Activated T-cell treated with anti-CD3 and anti-CD28 coated beads for 24 hours (primary cell): ENCODE measurements at places on chromosomes 11 and 22.
A peak's percentile ranks its signal among the peaks of the same experiment; 100 is the strongest.

GRCh38 chr22:34297536-34298120, 377.4 kb upstream of the LARGE1 start:
- DNase-seq: no peak

DNA sequence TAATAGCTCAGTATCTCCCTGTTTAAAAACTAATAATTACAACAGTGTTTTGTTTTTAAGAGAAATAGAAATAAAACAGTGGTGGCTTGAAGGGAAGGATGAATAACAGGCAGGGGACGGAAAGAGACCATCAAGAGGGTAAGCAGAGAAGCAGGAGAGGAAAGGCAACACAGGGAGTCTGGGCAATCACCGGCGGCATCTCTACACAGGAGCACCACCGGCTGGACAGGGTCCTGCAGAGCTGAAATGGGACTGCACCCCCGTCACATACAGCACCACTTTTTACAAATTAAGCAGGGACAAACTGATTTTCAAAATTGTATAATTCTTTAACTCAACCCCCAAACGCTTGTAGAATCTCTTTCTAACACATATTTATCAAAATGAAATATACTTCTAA, 18.4 kb downstream of the PHF21A start:
- no peak for DNase-seq

- DNase-seq: no peak
Observed at GRCh38 chr22:43449205-43449830, 37.5 kb downstream of the MPPED1 start.

DNA sequence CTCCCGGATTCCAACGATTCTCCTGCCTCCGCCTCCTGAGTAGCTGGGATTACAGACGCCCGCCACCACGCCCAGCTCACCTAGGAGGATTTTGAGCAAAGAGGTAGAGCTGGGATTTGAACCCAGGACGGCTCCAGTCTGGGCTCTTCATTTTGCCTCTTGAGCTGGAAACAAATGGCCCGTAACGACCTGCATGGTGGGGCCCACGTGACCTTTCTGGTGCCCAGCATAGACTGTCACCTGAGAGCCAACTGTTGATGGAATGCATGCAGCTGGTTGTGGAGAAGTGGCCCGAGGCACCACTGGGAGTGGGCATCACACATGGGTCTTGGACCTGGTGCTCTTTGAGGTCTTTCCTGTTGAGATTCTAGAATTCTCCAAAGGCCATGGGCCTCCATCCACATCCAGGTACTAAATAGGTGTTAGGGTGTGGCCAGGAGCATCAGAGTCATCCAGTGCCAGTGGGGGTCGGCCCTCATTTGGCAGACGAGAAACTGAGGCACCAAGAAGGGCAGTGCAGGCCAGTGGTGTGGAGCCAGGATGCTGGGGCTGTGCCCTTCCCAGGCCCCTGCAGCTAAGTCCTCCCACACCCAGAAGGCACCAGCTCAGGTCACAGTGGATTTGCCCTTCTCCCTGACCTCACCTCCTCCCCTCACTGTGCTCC, 3.9 kb downstream of the ATF4 start:
- DNase-seq: no peak

DNA sequence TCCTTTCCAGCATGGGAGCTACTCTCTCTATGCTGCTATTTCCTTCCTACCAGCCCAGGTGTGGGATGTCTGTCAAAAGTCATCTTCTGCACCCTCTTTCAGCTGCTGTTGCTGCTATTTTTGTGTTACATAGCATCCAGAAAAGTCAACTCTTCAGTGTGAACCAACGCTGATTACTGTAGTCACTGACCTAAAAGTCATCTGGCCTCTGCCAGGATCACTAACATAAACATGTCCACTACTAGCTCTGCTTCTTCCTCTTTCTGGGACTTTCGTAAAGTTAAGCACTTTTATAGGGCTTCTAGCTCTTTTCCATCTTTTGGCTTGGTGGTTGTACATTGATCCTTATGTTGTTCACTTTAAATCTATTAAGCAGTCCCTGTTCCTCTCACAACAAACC, 90.2 kb upstream of the CARD18 start:
- DNase-seq: no peak

GRCh38 chr11:69841859-69842698, 22.9 kb upstream of the FGF3 start:
- peak; percentile 7 for DNase-seq

DNA sequence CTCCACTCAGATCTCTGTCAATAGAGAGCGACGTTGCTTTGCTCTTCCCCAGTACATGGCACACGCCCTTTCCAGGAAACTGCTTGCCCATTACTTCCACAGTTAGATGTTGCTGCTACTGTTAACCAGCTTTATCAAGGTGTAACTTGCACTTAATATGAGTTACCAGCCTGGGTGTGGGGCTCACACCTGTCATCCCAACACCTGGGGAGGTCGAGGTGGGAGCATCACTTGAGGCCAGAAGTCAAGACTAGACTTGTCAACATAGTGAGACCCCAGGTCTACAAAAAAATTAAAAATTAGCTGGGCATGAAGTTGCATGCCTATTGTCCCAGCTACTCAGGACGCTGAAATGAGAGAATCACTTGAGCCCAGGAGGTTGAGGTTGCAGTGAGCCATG, 177.1 kb upstream of the B3GAT1 start:
- DNase-seq: no peak

DNA sequence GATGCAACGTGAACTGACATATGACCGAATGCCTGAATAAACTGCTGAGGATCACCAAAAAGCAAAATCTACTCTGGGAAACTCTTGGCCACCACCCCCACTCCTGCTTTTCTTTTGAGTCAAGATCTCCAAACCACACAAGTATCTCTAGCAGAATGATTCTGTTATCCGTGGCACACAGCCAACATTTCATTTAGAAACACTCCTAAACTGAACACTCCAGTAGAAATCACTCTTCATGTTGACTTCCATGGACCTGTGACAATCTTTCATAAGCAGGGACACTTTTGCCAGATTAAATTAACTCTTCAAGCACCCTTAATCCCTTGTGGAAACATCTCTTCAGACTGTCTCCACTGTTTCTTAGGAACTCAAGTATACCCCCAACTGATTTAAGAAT, 44.4 kb downstream of the VSIG10L2 start:
- DNase-seq: no peak

DNA sequence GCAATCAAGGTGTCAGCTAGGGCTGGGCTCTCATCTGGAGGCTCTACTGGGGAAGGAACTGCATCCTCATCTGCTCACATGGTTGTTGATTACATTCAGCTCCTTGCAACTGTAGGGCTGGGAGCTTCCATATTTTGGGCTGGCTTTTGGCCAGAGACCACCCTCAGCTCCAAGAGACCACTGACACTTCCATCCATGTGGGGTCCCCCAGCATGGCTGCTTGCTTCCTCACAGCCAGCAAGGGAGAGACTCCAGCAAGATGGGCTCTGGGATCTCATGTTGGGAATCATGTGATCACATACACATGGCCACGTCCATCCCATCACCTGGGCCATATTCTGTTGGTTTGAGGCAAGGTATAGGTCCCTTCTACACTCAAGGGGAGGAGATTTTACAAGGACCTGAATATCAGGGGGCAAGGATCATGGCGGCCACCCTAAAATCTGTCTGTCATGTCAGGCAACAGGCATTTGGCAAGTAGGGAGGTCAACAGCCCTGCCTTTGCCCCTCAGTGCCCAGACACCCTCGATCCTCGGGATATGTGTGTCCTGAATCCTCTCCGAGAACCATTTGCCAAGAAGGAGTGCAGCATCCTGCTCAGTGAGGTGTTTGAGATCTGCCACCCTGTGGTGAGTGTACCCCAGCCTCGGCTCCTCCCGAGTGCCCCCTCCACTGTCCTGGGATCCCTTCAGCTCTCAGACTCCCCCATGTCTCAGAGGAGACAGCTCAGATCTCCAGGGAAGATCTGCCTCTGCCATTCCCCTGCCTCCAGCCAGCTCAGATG, 48.7 kb downstream of the OTOG start:
- no peak for DNase-seq

DNA sequence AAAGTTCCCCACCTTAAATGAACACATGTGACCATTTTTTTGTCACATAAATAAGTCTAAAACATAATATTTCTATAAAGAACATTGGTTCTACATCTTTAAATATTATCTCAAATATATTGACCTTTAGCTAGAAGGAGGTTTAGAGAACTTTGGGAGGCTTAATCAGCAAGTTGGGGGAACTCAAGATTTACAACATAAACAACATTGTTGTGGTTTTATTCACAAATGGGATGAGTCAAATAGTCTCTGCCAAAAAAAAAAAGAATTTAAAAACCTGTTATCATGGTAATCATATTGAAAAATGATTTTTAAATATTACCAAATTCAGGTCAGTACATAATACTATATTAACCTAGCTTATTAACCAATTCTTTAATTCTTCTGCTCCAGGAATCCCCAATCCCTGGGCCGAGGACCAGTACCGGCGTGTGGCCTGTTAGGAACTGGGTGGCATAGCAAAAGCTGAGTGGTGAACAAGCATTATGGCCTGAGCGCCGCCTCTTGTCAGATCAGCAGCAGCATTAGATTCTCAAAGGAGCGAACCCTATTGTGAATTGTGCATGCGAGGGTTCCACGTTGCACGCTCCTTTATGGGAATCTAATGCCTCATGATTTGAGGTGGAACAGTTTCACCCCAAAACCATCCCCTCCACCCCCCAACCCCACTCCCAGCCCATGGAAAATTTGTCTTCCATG, 98.2 kb downstream of the RDX start:
- DNase-seq: no peak

DNA sequence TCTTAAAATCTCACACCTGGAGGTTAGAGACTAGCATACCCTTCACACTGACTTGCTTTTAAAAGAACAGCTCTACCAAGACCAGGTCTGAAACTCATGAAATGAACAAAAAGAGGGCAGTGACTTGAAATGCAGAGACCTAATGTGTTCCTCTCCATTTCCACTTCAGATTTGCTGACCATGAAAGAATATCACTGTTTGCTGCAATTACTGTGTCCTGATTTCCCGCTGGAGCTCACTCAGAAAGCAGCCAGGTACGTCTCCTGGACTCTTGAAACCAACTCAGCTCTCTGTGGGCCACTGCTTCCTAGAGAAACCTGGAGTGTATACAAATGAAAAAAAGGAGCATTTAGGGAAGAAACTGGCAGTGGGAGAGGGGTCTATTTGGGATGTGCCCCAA, 39.2 kb downstream of the ARFGAP2 start:
- DNase-seq: no peak

DNA sequence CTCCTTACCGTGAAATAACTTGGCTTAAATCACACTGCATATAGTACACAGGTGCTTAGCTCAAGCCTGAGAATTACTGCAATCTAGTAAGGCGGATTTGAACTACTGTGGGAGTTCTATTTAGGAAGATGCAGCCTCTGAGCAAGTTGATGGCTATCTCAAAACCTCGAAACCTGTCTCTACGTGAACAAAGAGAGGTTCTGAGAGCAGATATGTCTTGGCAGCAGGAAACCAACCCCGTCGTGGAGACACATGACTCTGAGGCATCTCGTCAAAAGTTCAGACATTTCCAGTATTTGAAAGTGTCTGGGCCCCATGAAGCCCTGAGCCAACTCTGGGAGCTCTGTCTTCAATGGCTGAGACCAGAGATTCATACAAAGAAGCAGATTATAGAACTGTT, 5.9 kb downstream of the ZNF215 start:
- no peak for DNase-seq

DNA sequence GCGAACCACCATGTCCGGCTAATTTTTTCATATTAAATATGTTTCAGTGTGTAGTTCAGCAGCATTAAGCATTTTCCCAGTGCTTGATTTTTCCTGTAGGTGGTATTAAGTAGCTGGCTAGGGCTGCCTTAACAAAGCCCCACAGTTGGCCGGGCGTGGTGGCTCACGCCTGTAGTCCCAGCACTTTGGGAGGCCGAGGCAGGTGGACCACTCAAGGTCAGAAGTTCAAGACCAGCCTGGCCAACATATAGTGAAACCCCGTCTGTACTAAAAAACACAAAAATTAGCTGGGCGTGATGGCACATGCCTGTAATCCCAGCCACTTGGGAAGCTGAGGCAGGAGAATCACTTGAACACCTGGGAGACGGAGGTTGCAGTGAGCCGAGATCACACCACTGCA, 33.5 kb upstream of the TOLLIP start:
- no peak for DNase-seq

DNA sequence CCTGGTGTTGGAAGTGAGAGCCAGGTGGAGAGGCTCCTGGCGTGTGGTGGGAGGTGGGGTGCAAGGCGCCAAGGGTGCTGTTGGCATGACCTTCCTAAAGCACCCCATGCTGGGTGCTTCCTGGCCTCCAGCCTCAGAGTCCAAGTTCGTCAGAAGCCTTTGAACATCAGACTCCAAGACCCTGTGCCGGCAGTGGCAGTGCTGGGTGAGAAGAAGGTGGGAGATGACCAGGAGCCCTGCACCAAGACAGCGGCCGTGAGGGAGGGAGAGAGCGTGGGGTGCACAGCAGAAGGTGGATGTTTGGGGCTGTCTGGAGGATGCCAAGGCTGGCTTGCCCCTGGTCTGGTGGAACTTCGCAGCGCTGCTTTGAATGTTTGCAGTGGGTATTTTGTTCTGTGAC, 29.7 kb upstream of the PARVB start:
- no peak for DNase-seq

GRCh38 chr11:34004236-34004635, 47.3 kb upstream of the CAPRIN1 start:
- DNase-seq: no peak

DNA sequence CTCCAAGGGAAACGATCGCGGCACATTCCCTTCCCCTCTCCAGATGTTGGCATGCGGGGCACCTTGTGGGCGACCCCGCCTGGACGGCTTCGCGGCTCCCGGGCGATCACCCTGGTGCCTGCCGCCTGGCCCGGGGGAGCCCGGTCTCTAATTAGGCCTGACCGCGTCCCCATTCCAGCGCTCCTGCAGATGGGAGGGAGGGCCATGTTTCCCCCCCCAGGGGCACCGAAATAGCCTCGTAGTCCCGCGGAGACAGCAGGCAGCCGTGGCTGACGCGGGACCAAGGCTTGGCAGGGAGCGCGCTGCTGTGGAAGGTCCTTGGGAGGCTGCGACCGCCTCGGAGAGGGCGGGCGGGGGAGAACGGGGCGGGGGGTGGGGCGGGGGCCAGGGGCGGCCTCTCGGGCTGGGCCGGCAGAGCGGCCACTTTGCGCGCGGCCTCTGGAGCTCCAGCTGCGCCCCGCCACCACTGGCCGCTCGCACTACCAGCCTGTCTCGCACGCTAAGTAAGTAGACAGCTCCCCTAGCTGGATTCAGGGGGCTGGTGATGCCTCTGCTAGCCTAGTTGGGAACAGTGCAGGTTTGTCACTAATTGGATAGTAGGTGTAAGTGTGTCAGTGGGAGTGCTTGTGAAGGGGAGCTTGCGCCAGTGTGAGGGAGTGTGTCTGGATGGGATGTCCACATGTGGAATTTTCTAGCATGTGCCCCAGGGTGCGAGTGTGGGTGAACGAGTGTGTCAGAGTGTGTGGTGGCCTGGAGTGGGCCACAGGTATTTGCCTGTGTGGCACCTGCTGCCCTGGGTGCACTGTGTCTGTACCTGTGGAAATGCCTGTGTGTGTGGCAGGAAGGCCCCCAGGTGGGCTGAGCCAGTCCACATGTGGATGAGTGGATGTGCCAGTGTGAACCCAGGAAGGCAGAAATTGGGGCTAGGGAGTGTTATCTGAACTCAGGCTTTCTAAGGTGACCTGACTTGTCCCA, at the start of gene INSC:
INSC (plus strand) TSS at position 423 of the 975 bp plus-strand sequence. CDS start 34,252 bp downstream, outside the sequence.
- DNase-seq: no peak
